Kidney (tissue), 22 donors: ENCODE measurements at places on chromosomes 4 and X. TPM values are rescaled to one million over a fixed set of nuclear protein-coding genes. Genes with fewer than 3 reads are reported as not detected.

GRCh38 chr4:5822619-5823018 is 70.3 kb downstream of the CRMP1 start:
- H3K36me3 ChIP-seq = peaks cover 16% of the 10 kb centered on the region
- H3K4me3 ChIP-seq = no peak overlapping the region
- no peaks in the 10 kb centered on the region for H3K4me1 ChIP-seq
- no peak overlapping the region for H3K27ac ChIP-seq

- no peak overlapping the region for H3K4me3 ChIP-seq
- H3K27me3 ChIP-seq = no peaks in the 10 kb centered on the region
- no peak for DNase-seq
- no peak overlapping the region for H3K27ac ChIP-seq
- peaks cover 5% of the 10 kb centered on the region for H3K36me3 ChIP-seq
Observed at GRCh38 chr4:94546949-94547348, 95.2 kb downstream of the PDLIM5 start.

DNA sequence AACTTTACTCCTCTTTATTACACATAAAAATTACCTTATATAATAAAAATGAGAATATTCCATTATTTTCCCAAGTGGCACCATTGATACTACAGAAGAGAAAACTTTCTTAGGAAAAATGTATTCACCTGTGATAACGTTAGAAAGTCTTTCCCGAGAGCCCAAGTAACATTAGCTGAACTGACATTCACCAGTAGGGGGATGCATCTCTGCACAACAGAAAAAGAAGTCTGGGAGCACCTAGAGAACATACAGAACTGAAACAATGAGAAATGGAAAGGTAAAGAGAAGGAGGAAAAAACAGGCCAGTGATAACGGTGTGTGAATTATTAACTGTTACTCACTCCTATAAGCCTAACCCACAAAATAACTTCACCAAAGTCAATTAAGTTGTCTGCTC is 423.3 kb downstream of the CENPC start:
- no peaks in the 10 kb centered on the region for H3K4me1 ChIP-seq
- H3K27ac ChIP-seq = no peak overlapping the region
- H3K4me3 ChIP-seq = no peak overlapping the region

Gene MMRN1
- total RNA-seq = 28.9 TPM

- peak overlapping the region; percentile 4 for H3K4me3 ChIP-seq
- no peaks in the 10 kb centered on the region for H3K27me3 ChIP-seq
- H3K27ac ChIP-seq = peak overlapping the region; percentile 71
Observed at GRCh38 chr4:37989398-37990260, 29.4 kb downstream of the PTTG2 start.
